ENCODE measurements at places on chromosomes 11 and 22.

GRCh38 chr11:3046641-3047040 is 10.6 kb downstream of the CARS1 start:
- no peak for DNase-seq

DNA sequence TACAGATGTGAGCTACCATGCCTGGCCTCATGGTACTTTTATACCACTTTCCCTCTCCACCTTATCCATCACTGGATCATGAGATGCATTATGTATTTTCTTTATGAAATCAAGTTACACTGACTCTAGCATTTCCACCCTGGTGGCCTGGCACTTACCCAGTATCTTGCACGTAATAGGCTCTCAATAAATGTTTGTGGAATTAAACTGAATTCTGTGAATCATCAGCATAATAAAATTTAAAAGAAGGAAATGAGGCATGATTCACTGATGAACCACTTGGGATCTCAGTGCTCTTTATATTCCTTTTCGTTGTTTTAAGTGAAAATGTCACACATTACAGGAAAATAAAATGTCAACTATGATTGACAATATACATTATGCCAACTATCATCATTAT is 25.1 kb downstream of the ADM start:
- no peak for DNase-seq

DNA sequence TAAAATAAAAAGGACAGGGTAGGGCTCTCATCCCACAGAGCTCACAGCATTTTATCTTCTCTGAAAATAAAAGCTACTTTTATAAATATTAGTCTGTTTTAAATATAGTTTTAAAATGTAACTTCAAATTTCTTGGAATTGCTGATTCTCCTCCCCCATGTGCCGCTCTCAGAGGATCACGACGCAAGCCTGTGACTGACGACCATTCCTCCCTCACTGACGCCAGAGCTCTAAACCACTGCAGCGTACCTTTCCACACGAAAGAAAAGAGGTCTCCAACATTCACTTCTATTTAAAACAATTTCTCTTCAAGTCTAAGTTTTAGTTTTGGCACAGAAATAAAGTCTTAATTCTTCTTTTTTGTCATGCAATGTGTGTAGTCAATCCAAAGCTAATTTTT is 9.3 kb downstream of the TOLLIP start:
- no peak for DNase-seq

GRCh38 chr22:31084811-31085492 is 3.8 kb downstream of the SMTN start:
- DNase-seq = peak; percentile 89

DNA sequence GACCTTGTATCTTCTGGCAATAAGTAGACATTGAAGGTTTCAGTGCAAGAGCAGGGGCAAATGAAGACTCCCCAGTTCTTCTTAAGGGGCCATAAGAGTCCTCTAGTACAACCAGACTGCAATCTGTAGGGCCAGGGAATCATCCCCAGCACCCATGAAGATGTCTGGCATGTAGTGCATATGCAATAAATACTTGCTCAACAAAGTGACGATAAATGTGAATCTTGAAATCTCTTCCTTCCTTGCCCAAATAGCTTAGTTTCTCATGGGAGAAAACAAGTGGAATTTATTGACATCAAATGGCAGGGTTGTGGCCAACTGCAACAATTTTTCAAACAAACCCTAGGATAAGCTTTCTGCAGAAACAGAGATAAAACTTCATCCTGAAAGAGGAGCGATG is 107.6 kb downstream of the ABTB2 start:
- no peak for DNase-seq

- DNase-seq = no peak
Observed at GRCh38 chr11:125320347-125321076, 156.0 kb downstream of the PKNOX2 start.

GRCh38 chr22:40024201-40025061 is 29.7 kb downstream of the FAM83F start:
- peak; percentile 49 for DNase-seq

- DNase-seq = no peak
Observed at GRCh38 chr11:61728940-61729219, 23.6 kb upstream of the MYRF start.

DNA sequence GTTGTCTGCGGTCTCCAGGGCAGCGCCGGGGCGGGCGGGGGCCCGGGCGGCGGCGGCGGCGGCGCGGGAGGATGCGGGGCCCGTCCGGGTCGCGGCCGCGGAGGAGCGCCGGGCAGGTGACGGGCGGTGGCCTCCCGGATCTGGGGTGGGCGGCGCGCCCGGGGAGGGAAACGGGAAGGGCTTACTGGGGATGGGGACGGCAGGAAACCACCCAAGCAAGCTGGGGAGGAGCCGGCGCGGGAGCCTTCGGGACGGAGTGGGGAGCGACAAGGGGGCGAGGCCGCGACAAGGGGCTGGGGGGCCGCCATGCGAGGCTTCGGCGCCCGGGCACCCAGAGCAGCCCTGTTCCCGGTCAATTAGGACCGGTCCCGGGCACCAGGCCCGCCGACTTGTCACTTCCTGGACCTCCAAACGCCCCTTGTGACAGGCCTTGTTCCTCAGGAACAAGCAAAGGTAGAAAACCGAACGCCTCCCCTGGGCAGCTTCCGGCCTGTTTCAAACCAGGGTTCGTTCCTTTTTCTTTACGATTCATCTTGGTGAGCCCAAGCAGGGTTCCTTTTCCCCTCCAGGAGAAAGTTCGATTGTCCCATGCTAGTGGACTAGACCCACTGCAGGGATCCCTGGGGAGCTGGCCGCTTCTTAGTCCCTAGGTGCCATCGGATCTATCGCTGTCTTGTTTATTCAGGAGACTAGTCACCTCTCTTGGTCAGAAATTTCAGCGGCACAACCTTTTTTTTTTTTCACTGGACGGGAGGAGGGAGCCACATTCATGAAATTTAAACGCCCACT is 492 bp downstream of the JHY start:
- DNase-seq = peak; percentile 44
